ENCODE measurements at places on chromosomes 12 and 14. TPM values are rescaled to one million over a fixed set of nuclear protein-coding genes. Genes with fewer than 3 reads are reported as not detected.

The CIROP gene
- total RNA-seq: not detected

The CD27 gene
- 0.53 TPM for total RNA-seq

The GPR135 gene
- total RNA-seq: 0.97 TPM

The NPFF gene
- total RNA-seq: not detected

The PRR4 gene
- total RNA-seq: 5.0 TPM

The LIN7A gene
- 2.6 TPM for total RNA-seq

The WNT5B gene
- total RNA-seq: 9.6 TPM

The LRP1 gene
- total RNA-seq: 21.4 TPM

The SCNN1A gene
- total RNA-seq: 0.24 TPM

The MAP3K9 gene
- total RNA-seq: 2.6 TPM

The TAS2R13 gene
- not detected for total RNA-seq

The C12orf54 gene
- total RNA-seq: not detected

The MUCL1 gene
- total RNA-seq: not detected

The PXMP2 gene
- total RNA-seq: 21.6 TPM

The MARK3 gene
- 65.5 TPM for total RNA-seq

The PAWR gene
- total RNA-seq: 28.2 TPM

Data from glomerular endothelial cell (primary cell).